Articular chondrocyte of knee joint (primary cell): ENCODE measurements at places on chromosomes 4 and X. TPM values are rescaled to one million over a fixed set of nuclear protein-coding genes. Genes with fewer than 3 reads are reported as not detected.

Gene LONRF3
- total RNA-seq = 0.86 and 0.91 TPM in 2 replicates

Gene TLR2
- 0.32 and 0.39 TPM in 2 replicates for total RNA-seq

Gene AFF1
- total RNA-seq = 28.5 and 30.3 TPM in 2 replicates

Gene REPS2
- 0.52 and 0.54 TPM in 2 replicates for total RNA-seq

Gene HSFX3
- not detected in 2 replicates for total RNA-seq

Gene AMOT
- total RNA-seq = 8.8 and 10.6 TPM in 2 replicates

Gene MAGEB3
- total RNA-seq = not detected in 2 replicates

Gene IL15
- 1.3 and 1.7 TPM in 2 replicates for total RNA-seq

Gene PRSS12
- total RNA-seq = 0.76 TPM in 1 of 2 replicates, not detected in the other

Gene RHOXF1
- total RNA-seq = not detected in 2 replicates

Gene YY2
- total RNA-seq = 1.8 and 2.5 TPM in 2 replicates

Gene SLC34A2
- not detected in 2 replicates for total RNA-seq

Gene MAGEC2
- total RNA-seq = not detected in 2 replicates
